ENCODE measurements at places on chromosomes 6 and 20.

GRCh38 chr20:11155156-11155756 is 481.5 kb upstream of the JAG1 start:
- peak; percentile 42 for DNase-seq

DNA sequence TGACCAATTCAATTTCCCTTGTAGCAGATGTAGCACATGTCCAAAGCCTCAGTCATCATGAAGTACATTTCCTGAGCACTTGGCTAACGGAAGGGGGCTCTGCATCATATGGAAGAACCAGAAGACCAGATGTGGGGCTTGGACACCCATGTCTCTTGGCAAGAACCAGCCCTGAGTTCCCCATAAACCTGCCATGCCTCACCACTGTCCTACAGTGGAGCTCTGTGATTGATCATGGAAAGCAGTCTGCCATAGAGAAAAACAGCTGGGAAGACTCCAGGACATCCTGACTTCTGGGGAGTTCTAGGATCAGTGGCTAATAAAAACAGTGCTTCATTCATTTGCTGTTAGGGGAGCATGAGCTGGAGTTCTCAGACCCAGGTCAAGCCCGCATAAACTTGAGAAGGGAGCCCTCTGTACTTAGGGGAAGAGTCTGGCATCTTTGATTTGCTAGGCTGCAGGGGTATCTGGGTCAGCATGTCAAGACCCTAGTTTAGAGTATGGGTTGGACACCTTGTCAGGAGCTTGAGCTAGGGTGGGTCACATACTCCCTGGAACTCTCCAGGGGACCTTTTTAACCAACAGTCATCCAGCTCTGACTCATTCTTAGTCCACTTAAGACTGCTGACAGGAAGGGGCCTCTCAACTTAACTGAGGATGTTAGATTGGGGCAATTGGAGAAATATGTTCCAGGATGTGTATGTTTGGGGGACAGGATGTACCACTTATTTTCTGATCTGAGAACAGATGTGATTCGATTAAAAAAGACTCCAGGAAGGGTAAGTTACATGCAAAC is 26.3 kb upstream of the TRAM2 start:
- DNase-seq, result no peak

- peak; percentile 28 for DNase-seq
Observed at GRCh38 chr6:144646093-144647056, 361.2 kb downstream of the UTRN start.

DNA sequence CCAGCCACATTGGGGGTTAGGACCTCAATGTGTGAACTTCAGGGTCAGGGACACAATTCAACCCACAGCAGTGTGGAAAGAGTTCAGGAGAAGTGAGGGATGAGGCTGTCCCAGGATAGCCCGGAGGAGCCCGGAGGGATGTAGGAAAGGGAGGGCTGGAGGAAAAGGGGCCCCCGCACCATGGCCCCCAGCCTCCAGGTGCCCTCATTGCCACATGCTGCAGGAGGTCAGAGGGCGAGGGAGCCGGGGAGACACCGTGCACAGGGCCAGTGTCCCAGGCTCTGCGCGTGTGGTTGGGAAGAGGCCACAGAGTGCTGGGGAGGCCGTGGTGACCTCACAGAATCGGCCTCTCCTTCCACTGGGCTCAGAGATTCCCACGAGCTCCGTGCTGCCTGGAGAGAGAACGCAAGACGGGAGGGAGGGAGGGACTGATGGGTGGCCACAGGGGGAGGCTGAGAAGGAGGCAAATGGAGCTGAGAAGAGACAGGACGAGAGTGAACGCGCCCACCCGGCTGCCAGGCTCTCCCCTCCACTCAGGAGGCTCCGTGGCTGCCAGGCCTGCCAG is 215.1 kb downstream of the DLL1 start:
- DNase-seq, result no peak

DNA sequence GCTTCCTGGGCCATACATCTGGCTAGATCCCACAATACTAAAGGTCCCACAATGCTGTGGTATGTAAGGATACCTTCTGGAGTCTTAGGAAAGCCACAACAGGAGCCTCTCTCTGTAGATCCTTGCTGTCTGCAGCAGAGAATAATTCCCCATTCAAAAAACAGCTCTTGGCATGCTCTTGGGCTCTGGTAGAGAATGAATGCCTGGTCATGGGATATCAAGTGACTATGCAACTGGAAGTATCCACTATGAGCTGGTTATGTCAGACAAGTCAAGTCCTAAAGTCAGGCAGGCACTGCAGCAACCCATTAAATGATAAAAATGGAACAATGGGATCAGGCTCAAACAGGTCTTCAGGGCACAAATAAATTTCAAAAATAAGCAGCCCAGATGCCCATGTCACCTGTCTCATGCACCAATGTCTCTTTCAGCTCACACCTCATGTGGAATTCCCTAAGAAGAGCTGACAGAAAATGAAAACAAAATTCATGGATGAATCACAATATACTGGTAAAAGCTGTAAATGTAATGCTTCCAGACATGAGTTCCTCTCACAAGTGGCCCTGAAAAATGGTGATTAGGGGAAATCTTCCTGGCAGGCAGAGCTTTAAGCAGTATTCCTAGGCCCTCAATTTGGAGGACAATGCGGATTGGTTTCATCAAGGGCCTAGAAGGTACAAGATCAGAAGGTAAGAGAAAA is 4.3 kb downstream of the AK9 start:
- DNase-seq, result no peak

DNA sequence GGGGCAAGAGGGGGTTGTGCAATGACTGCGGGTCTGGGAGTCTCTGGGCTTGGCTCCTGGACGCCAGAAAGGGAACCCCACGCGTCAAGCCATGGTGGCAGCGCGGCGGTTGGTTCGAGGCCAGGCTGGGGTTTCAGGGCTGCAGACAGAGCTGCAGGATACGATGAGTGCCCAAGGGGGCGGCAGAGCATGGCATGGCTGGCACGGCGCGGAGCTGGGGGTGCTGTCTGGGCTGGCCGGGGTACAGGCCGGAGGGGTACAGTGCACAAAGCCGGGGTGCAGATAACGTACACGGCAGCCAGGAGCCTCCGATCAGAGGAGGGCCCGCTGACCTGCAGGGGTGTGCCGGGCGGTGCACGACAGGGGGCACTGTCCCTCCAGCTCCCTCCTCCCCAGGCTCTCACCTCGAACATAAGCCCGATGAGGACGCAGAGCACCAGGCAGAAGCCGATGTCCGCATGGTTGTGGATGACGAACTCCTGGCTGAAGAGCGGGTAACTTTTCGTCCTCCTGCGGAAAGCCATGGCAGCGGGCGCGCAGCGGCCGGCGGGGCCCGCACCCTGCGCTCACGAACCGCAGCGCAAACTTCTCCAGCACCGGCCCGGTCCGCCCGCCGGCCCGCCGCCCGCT is 353 bp downstream of the TRAM2 start:
- peak; percentile 82 for DNase-seq

- DNase-seq, result peak; percentile 30
Observed at GRCh38 chr6:17470202-17470937, 77.0 kb downstream of the CAP2 start.

DNA sequence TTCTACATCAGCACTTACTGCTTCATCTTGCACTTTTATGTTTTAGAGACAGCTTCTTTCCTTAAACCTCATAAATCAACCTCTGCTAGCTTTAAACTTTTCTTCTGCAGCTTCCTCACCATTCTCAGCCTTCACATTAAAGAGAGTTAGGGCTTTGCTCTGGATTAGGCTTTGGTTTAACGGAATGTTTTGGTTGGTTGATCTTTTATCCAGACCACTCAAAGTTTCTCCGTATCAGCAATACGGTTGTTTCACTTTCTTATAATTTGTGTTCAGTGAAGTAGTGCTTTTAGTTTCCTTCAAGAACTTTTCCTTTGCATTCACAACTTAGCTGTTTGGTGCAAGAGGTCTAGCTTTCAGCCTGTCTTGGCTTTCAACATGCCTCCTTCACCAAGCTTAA is 40.4 kb downstream of the DNAAF9 start:
- DNase-seq, result no peak

DNA sequence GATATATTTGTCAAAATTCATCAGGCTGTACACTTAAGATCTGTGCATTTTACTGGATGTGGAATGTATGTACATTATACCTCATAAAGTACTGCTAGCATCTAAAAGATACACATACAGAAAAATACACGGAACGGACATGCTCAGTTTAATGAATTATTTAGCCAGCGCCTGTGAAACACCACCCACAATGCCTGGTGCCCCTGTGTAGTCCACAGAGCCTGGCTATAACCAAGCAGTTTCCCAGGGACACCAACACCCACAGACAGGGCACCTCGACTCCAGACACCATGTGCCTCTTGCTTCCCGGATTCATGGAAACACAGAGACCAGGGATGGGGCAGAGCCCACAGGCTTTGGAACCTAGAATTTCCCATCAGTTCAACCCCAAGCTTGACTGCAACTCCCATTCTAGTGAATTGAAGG is 17.4 kb upstream of the ARMC12 start:
- no peak for DNase-seq

DNA sequence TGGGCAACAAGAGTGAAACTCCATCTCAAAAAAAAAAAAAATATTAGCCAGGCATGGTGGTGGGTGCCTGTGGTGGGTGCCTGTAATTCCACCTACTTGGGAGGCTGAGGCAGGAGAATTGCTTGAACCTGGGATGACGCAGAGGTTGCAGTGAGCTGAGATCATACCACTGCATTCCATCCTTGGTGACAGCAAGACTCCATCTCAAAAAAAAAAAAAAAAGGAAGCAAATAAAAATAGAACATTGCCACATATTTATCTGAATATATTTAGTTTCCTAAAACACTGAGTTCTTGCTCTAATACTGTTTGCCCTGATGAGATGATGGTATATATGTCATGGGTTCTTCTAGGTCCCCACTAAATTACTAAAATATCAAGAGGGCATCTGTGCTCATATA is 28.4 kb downstream of the CASP8AP2 start:
- DNase-seq, result no peak

- DNase-seq, result peak; percentile 50
Observed at GRCh38 chr6:12170351-12171092, 119.6 kb upstream of the EDN1 start.

GRCh38 chr6:37433657-37434271 is 743 bp downstream of the CMTR1 start:
- DNase-seq, result no peak

GRCh38 chr20:48563191-48563870 is 264.5 kb downstream of the PREX1 start:
- no peak for DNase-seq

DNA sequence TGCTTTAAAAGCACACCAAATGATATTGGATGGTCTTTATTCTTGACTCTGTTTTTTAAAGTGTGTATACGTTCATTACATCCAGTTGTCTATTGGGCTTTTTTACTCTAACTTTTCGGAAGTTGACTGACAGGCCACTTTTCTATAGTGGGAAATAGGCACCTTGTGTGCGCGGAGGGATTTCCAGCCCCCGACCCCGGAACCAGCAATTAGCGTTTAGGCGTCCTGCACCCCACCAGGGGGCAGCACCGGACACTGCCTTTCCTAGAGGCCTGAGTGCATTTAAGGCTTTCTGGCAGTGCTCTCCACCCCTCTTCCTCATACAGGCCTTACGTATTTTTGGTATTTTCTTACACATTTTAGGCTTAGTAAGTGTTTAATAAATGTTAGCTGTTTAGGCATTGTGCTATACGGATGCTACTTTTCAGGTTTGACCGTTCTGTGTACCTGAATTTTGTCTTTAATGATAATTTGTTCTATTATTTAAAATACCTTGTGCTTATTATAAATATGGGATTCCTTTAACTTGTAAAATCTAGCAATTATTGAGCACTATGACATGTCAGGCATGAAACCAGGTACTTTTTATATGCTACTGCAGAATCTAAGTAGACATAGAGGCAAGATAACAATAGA is 231.8 kb downstream of the BCKDHB start:
- peak; percentile 66 for DNase-seq

- DNase-seq, result no peak
Observed at GRCh38 chr6:93992976-93993375, 573.6 kb upstream of the EPHA7 start.

DNA sequence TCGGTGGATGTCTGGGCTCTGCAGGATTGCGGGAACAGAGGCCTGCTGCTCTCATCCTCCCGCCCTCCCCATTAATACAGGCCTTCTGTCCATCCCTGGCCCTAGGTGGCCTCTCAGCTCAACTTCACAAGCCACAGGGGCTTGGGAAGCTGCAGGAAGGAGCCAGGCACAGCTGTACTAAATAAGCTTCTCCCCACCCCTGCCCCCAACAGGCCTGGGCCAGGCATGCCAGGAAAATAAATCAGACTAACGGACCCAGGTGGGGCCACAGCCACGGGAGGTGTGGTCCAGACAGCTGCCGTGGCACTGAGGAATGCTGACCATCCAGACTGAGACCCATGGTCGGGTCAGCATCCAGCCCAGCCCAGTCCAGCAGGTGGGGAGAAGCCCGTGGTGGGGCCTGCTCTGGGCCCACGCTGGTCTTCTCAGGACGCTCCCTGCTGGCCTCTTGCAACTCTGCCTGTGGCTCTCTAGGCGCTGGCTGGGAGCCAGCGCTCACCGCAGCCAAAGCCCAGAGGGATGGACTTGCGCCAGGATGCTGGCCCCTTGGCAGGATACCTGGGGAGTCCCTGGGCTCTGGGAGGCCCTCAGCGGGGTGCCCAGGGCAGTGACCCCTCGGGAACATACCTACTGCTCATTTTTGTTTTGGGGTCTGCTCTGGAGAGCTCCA is 8.6 kb upstream of the YTHDF1 start:
- DNase-seq, result peak; percentile 50

DNA sequence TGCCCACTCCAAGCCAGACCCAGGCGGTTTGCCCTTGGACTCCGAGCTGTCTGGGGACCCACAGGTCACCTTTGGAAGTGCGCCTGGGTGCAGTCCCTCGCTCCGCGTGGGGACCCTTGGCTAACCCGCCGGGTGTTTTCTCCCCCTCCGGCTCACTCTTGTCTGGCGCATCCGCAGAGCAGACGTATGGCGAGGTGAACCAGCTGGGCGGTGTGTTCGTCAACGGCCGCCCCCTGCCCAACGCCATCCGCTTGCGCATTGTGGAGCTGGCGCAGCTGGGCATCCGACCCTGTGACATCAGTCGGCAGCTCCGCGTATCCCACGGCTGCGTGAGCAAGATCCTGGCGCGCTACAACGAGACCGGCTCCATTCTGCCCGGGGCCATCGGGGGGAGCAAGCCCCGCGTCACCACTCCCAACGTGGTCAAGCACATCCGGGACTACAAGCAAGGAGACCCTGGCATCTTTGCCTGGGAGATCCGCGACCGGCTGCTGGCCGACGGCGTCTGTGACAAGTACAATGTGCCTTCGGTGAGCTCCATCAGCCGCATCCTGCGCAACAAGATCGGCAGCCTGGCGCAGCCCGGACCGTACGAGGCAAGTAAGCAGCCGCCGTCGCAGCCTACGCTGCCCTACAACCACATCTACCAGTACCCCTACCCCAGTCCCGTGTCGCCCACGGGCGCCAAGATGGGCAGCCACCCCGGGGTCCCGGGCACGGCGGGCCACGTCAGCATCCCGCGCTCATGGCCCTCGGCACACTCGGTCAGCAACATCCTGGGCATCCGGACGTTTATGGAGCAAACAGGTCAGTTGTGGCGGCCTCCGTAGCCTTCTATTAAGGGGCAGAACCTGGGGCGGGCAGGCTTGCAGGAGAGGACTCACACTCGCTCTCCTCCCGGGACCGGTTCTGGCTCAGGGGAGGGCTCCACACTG is 1.1 kb downstream of the PAX1 start:
- DNase-seq, result peak; percentile 10
